ENCODE measurements at places on chromosomes 7 and 10. TPM values are rescaled to one million over a fixed set of nuclear protein-coding genes. Genes with fewer than 3 reads are reported as not detected.

DNA sequence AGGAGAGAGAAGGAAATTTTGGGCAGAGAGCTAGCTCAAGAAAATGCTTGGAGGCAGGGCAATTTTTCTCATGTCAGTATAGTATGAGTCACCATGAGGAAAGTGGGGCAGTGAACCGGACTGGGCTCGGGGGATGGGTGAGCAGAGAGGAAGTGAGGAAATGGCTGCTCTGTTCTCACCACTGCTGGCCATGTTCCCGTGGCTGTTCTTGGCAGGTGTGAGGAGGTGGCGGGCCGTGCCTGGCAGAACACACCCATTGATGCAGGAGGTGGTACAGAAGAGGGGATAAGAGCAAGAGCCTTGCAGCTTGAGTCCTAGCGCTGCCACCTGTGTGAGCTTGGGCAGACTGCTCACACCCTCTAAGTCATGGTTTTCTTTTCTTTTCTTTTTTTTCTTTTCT, 304.4 kb upstream of the LYZL1 start:
- peak; percentile 85 for DNase-seq

DNA sequence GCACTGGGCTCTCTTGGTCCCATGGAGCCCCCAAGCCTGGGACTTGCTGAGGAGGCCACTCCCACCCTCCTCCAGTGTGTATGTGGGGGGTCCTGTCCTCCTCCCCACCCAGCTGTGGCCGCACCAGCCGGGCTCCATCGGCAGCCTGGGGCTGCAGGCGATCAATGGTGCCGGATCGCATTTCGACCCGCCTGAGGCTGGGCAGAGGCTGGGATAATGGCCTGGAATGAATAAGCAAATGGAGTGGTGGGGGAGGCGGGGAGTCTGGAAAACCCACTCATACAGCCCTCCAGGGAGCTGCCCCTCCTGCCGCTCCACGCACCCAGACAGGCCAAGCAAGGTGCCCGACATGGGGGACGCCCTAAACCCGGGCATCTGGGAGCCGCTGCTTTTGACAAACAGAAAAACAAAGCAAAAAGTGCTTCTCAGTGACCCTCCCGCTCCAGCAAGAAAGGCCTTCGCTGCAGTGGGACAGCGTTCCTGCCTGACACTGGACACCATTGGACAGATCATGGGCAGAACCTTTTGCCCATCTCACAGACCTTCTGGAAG, 160.5 kb downstream of the NRF1 start:
- DNase-seq: no peak

DNA sequence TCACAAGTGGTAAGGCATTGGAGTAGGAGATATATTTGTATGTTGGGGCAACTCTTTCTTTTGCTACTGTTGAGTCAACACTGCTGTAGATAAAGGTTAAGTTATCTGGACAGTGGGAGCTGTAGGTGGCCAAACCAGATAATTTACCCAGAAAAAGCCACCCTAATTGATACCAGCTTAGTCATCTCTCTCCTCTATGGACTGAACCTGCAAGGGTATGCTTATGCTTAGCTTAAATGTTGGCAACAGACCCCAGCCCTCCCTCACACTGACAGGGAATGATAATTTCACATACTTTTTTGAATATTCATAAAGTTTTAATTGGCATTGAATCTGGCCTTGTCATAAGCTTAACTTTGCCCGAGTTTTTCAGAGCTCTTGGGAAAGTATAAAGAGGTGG, 66.3 kb downstream of the CREB5 start:
- DNase-seq: no peak

- DNase-seq: no peak
Observed at GRCh38 chr7:149544028-149544427, 46.4 kb upstream of the ZNF746 start.

DNA sequence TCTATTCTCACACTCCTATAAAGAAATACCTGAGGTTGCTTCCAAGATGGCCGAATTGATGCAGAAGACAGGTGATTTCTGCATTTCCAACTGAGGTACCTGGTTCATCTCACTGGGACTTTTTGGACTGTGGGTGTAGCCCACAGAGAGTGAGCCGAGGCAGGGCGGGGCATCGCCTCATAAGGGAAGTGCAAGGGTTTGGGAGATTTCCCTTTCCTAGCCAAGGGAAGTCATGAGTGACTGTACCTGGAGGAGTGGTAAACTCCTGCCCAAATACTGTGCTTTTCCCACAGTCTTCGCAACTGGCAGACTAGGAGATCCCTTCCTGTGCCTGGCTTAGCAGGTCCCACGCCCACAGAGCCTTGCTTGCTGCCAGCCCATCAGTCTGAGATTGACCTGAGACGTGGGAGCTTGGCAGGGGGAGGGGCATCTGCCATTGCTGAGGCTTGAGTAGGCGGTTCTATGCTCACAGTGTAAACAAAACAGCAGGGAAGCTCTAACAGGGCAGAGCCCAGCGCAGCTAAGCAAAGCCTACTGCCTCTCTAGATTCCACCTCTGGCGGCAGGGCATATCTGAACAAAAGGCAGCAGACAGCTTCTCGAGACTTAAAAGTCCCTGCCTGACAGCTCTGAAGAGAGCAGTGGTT, 152.2 kb downstream of the ARL4A start:
- no peak for DNase-seq

DNA sequence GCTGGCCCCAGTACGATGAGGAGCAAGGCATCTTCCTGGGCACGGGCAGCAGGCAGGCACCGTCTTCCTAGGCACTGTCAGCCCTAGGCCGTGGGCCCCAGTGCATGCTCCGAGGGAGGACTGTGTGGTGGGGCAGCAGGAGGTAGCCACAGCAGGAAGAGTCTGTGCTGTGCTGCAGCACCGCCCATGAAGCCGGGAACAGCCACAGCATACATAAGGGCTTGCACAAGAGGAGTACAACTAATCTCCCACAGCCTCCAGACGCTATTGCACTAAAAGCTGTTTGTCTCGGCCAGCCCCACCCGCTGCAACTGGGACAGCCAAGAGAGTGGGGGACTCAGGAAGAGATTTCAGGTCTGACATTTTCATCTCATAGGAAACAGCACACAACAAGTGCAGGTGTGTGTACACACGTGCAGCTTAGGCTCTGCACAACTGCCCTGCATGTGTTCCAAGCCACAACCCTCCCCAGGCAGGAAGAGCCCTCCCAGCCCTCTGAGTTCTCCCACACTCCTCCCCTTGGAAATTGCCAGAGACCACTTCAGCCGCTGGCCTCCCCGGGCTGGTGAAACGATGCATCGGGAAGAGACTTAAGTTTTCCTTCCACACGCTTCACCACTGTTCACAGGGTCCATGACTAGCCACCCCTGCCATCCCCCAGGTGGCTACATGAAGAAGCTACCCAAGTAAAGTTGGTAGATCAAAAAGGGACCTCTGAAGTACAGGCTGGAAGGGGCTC, 88.1 kb upstream of the DDC start:
- peak; percentile 95 for DNase-seq

GRCh38 chr7:80807166-80807900, 111.5 kb downstream of the SEMA3C start:
- peak; percentile 41 for DNase-seq

DNA sequence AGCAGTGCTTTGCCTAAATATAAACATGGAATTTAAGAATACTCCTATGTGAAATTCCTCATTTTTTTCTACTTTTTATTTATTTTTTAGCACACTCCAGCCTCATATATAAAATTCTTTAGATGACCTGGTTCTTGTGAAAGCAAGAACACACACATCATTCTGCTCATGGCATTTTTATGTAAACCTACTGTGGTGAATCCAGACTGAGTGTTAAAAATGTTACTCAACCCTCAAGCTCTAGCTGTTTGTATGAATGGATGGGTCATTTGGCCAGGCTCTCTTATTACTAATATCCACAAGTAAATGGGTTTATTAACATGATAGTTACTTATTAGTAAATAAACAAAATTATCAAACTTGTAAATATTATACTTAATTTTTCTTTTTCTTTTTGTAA, 551.7 kb upstream of the LRRN3 start:
- DNase-seq: peak; percentile 73

DNA sequence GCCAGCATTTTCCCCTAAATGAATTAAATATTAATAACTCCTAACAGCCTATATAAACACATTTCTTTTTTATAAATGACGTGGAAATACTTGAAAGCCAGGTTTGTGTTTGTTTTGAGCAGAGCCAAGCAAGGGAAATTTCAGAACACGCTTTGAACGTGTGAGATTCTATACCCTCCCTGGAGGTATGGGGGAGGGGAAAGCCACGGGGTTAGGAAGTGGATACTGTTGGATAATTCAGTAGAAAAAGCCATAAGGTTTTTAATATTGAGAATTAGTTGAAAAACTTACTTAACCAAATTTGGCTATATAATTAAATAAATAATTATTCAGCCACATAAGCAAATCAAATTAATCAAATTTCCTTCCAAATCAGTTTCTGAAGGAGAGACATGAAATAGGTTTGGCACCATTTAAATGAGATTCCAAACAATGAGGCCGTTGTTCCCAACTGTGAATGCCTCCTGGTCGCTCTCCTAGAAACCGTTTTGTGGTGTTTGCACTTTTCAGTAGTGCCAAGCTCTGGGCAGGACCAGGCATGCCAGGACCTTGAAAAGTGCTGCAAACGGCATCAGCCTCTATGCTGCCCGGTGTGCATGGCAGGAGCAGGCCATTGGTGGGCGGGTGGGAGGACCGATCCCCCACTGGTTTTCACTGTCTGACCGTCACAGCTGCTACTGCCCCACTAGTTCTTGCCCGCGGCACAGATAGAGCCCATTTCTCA, 88.1 kb downstream of the SEPTIN14 start:
- DNase-seq: no peak

- DNase-seq: no peak
Observed at GRCh38 chr7:116240024-116240668, 29.8 kb downstream of the TES start.

DNA sequence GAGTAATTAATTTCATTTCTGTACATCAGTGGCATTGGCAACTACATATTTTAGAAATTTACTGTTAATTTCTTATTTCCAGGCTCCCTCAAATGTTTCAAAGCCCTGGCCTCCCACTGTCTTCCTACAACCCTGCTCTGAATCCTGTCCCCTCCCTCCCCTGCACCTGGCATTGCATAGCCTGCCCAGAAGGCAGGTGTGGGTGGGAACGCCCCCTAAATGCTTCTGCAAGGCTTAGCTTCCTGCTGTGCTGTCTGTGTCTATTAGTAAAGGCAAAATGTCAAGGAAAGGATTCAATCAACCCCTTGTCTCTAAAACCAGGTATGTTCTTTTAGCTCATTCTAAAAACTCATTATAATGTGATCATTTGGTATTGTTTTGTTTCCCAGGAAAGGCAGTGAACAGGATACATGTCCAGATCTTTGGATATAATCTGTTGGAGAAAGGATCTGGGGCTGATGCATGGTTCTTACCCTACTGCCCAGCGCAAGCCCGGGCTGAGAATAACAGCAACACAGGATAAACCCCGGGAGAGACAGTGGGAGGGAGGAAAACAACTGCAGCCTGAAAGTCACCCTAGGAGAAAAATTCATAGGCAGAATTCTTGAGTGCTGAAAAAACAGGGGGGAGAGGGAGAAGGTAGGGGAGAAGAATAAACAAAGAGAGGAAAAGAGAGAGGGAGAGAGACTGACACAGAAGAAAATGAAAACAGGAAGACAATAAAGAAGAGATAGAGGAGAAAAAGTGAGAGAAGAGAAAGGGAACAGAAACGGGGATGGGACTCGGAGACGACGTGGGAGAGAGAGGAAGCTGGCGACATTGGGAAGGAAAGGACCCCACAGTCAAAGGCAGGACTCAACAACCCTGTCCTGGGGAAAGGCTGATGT, 589 bp downstream of the ZNF488 start:
- no peak for DNase-seq

Gene SEMA3E
- total RNA-seq: 0.43 TPM

Gene NOD1
- 3.9 TPM for total RNA-seq

Measured in fibroblast of villous mesenchyme (primary cell).